ENCODE measurements at places on chromosomes 11 and 22. TPM values are rescaled to one million over a fixed set of nuclear protein-coding genes. Genes with fewer than 3 reads are reported as not detected.

Gene LAYN
- 7.8 TPM for polyA plus RNA-seq

Gene KIF18A
- 12.7 TPM for polyA plus RNA-seq

DNA sequence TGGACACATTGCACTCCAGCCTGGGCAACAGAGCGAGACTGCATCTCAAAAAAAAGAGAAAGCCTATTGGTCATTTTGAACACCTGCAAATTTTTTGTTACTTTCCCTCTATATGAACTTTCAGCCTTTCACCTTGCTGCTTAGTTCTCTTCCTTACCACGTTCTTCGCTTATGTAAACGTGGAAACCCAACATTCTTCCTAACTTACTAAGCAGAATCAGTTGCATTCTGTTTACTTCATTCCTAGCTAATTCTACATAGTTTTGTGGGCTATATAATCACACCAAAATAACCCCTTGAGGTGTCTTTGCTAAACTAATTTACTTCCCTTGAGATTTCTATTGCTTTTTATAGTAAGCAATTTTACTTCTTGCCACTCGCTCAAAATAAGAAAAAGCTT, 23.2 kb downstream of the MS4A4A start:
- no peak for DNase-seq

- no peak for DNase-seq
Observed at GRCh38 chr11:45155058-45155551, 8.7 kb downstream of the PRDM11 start.

Gene SCGB1D2
- 2.5 TPM for polyA plus RNA-seq

DNA sequence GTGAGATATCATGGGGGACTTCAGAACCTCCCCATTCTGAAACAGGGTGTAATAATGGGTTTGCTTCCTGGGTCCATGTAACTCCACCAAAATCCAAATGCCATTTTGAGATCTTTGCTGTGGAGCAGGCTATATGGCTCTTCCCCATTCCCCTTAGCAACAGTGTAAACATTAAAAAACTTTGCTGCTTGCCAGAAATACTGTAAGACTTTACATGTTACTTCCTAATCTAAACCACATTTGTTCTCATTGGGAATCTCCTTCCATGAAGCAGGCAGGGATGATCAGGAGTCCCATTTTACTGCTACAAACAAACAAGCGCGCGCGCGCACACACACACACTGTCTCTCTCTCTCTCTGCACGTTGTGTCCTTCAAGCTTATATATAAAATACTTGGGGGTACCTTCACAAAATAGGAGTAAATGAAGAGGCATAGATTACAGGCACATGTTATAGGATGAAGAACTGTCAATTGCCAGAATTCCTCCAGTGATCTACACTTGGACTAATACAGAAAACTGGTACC, 86.5 kb downstream of the ANO3 start:
- DNase-seq, result no peak

GRCh38 chr11:34907934-34908593, 8.1 kb downstream of the APIP start:
- DNase-seq, result no peak

Gene CECR2
- 14.1 TPM for polyA plus RNA-seq

GRCh38 chr11:102239448-102239847, 77.8 kb upstream of the BIRC3 start:
- no peak for DNase-seq

All from right renal pelvis (tissue), 4 donors.